ENCODE measurements at places on chromosomes 6 and 20. TPM values are rescaled to one million over a fixed set of nuclear protein-coding genes. Genes with fewer than 3 reads are reported as not detected.

Gene DACT2
- total RNA-seq: not detected

Gene CLIC5
- not detected for total RNA-seq

Gene MEI4
- total RNA-seq: not detected

Gene ZBTB9
- total RNA-seq: 7.0 TPM

GRCh38 chr6:19070520-19070919, 683.4 kb downstream of the RNF144B start:
- no peaks in the 10 kb centered on the region for H3K27me3 ChIP-seq
- DNase-seq: no peak
- H3K27ac ChIP-seq: no peak overlapping the region
- no peak overlapping the region for H3K4me3 ChIP-seq
- no peaks in the 10 kb centered on the region for H3K4me1 ChIP-seq

GRCh38 chr6:121652223-121652622, 216.8 kb downstream of the GJA1 start:
- no peak overlapping the region for H3K27ac ChIP-seq
- H3K4me3 ChIP-seq: no peak overlapping the region
- peaks cover 22% of the 10 kb centered on the region for H3K4me1 ChIP-seq

DNA sequence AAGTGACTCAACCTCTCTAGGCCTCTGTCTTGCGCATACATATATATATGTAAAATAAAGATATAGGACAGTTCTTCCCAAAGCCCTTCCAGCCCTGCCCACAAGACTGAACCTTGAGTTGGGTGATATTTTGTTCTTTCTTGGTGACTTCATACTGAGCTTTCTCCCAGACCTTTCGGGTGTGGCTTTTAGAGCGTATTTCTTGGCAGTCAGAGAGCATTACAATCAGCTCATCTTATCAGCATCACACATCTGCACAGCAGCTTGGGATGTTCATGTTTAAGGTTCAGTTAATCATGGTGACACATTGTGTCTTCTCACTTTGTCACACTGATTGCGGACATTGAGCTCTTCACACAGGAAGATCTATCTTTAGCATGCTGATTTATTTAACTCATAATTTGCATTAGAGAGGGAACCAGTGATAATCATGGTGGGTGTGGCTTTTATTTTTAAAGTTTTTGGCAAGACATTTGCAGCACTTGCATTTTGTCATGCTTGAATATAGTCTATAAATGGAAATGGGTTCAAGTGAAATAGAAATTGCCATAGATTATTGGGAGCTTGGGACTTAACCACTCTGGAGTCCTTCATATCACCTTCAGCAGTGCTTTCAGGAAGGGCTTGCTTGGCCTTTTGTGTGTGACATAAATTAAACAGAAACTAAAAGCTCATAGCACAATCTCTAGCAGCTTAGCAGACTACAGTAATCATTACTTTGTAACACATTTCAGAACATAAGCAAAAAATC, 8.3 kb downstream of the KIF3B start:
- peak; percentile 63 for DNase-seq
- H3K27me3 ChIP-seq: no peaks in the 10 kb centered on the region
- peaks cover 4% of the 10 kb centered on the region for H3K36me3 ChIP-seq
- peak overlapping the region; percentile 21 for H3K27ac ChIP-seq
- peaks cover 14% of the 10 kb centered on the region for H3K4me1 ChIP-seq

DNA sequence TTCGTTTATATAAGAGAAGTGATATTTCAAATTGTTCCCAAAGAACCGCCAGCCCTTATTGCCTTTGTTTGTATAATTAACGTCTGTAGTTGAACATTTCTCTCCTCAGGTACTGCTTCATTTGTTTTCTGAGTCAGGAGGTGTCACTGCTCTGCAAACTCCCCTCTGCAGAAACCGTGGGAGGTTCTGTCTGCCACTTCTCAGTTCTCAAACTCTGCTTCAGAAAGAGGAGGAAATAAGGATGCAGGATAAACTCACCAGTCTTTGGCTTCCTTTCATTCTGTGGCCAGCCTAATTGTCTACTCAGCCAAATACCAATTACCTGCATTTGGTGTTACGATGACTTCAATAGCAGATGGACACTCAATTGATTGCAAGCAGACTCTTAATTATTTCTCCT, 149.8 kb downstream of the PAK5 start:
- H3K27ac ChIP-seq: no peak overlapping the region
- no peak overlapping the region for H3K4me3 ChIP-seq
- H3K36me3 ChIP-seq: no peaks in the 10 kb centered on the region
- DNase-seq: no peak

GRCh38 chr6:128963561-128963960, 80.6 kb downstream of the LAMA2 start:
- H3K36me3 ChIP-seq: no peaks in the 10 kb centered on the region
- no peaks in the 10 kb centered on the region for H3K27me3 ChIP-seq
- no peak overlapping the region for H3K27ac ChIP-seq
- no peak overlapping the region for H3K4me3 ChIP-seq
- DNase-seq: no peak

DNA sequence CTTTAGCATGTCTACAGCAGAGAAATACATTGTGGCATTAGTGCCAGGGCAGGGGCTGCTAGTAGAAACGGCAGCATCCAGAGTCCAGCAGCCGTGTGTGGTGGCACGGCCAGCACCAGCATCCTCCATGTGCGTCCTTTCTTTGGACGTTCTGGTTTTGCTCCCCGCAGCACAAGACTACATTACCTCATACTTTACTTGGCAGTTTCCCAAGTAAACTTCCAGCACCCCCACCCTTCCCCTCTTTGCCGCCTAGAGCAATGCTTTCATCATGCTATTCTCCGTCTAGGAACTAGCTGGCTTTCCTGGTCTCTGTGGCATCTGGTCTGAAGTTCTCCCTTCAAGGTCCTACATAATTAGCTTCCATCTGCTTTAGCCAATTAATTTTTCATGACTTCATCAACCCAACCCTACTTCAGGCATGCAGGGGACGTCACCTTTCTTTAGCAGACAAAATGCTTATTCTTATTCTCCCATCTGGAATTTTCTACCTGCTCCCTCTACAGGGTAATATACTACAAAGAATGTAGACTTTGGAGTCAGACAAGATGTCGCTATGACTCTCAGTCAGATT, 67.6 kb downstream of the BLOC1S5 start:
- H3K27me3 ChIP-seq: no peaks in the 10 kb centered on the region
- no peak overlapping the region for H3K27ac ChIP-seq
- H3K36me3 ChIP-seq: no peaks in the 10 kb centered on the region

- H3K27ac ChIP-seq: no peak overlapping the region
- no peaks in the 10 kb centered on the region for H3K36me3 ChIP-seq
- H3K4me3 ChIP-seq: no peak overlapping the region
- no peaks in the 10 kb centered on the region for H3K27me3 ChIP-seq
- peaks cover 21% of the 10 kb centered on the region for H3K4me1 ChIP-seq
Measured at GRCh38 chr20:51540580-51540979, 1.9 kb downstream of the NFATC2 start.

DNA sequence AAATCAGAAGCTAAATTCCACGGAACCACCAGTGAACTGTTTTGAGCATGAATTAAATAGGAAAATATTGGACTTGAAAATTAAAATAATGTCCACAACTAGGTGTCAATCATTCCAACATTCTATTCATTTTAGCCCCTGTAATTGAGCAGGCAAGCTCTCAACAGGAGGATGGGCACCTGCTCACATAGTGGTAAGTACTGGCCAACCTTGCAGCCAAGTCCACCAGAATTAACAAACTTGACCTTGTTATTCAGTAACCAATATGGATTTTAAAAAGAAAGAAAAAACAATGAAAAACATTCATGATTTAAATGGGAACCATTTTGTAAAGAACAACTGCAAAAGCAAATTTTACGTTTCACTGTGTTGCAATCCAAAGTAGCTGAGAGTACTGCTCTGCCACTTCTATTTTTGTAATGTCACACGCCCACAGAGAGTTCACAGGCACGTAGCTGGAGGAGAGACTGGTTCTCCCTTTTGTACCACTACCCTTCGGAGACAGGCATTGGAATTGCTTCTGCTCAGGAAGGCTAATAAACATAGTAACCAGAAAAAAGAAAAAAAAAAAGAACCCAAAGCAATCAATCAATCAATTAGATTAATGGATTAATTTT, 75.2 kb upstream of the F13A1 start:
- DNase-seq: no peak
- H3K4me1 ChIP-seq: no peaks in the 10 kb centered on the region
- H3K36me3 ChIP-seq: no peaks in the 10 kb centered on the region
- no peak overlapping the region for H3K4me3 ChIP-seq
- 0 out of 2 replicates have a peak, but pooled peaks cover 6% of the 10 kb centered on the region for H3K27me3 ChIP-seq

- peaks cover 63% of the 10 kb centered on the region for H3K36me3 ChIP-seq
- H3K27ac ChIP-seq: no peak overlapping the region
- H3K4me1 ChIP-seq: no peaks in the 10 kb centered on the region
Measured at GRCh38 chr20:34753706-34754461, 49.7 kb downstream of the TP53INP2 start.
